ENCODE measurements at places on chromosomes 5 and 9. TPM values are rescaled to one million over a fixed set of nuclear protein-coding genes. Genes with fewer than 3 reads are reported as not detected.

- peak; percentile 16 for DNase-seq
Observed at GRCh38 chr5:163252950-163253349, 184.4 kb upstream of the CCNG1 start.

DNA sequence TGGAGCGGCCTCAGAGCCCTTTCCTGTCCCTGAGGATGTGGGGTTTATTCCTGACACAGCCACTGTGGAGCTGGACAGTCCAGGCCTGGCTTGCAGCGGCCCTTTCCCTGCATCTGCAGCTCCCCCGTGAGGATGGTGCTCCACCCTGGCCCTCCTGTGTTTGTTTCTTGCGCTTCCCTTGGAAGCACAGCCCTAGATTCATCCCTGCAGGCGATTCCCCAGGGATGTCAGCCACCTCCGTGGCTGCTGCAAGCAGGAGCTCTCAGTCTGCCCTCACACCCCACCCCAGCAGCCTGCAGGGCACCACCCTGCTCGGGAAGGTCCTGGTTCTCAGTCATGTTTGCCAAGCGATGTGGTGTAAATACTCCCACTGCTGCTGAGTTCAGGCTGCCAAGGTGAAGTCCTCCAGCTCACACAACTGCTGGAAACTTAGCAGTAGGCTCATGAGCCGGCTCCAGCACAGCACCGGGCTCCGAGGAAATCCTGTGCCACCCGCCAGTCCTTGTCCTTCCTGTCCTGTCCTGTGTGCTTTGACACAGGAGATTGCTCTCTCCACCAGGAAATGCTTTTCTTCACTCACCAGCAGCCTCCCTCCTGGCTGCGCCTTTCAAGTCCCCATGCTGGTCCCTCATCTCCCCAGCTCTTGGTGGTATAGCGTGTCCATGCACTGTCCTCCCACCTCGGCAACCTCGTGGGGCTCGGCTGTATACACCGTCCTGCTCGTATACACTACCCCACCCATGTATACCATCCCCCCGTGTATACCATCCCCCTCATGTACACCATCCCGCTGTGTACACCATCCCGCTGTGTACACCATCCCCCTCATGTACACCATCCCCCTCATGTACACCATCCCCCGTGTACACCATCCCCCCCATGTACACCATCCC is 16.2 kb downstream of the ROPN1L start:
- DNase-seq: peak; percentile 23

GRCh38 chr9:119877306-119877705 is 508.1 kb upstream of the BRINP1 start:
- no peak for DNase-seq

TNFSF15 gene
- 0.08 TPM for total RNA-seq

DNA sequence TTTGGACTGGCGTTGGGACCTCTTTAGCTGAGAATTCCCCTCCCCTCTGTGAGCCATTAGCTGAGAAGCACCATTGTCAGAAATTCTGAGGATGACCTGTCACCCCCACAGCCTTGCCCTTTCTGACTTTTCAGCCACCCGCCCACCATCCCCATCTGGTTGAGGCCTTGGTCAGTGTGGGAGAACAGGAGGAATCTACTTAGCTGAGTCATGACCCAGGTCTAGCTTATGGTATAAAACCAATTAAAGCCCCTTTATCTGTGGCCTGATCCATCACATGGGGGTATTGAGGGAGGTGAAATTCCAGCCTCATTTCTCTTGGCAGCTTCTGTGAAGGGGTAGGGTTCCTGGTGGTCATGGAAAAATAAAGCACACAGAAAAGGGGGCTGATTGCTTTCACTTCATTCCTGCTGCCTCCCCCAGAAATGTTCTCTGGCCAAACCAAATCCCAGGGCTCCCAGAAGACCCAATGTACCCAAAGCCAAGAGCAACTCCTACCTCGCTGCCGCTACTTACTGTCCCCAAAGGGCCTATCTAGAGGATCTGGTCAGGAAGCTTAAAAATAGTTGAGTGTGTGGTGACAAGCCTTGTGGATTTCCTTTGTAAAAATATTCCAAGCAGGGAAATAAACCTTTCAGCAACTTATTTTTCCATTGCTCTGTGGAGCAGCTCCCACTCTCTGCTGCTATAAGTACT is 174.8 kb upstream of the TNC start:
- no peak for DNase-seq

GRCh38 chr5:170693701-170694100 is 89.8 kb upstream of the GABRP start:
- DNase-seq: peak; percentile 34

DNA sequence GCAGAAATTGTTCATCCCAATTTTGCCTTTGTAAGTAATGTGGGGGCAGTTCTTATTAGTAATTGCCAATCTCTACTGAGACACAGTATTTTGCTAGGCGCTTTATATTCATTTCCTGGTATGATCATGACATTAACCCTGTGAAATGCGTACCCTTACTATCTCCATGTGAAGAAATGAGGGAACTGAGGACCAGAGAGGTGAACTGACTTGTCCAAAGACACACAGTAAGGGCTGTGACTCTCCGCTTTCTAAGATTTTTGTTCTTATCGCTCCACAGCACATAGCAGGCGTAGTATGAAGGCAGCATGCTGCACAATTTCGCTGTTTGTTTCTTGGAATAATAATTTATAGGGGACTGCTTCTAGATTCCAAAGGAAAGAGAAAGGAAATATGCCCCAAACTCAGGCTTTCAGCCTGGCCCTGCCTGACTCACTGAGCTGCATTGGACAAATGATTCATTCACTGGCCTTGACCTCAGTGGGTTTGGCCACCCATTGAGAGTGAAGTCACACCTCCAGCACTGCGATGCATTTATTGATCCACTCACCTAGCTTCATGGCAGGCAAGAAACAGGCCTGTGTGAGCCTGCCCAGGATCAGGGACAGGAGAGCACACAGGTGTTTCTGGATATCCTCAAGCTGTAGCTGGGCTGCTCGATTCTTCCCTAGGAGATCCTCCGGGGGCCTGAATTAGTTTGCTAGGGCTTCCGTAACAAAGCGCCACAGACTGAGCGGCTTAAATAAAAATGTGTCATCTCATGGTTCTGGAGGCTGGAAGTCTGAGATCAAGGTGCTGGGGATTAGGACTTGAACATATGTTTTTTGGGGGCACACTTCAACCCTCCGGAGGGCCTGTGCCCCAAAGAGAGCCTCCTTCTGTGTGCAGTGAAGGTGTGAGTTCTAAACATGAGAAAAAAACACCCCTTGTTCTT is 7.2 kb upstream of the DUSP1 start:
- no peak for DNase-seq

DNA sequence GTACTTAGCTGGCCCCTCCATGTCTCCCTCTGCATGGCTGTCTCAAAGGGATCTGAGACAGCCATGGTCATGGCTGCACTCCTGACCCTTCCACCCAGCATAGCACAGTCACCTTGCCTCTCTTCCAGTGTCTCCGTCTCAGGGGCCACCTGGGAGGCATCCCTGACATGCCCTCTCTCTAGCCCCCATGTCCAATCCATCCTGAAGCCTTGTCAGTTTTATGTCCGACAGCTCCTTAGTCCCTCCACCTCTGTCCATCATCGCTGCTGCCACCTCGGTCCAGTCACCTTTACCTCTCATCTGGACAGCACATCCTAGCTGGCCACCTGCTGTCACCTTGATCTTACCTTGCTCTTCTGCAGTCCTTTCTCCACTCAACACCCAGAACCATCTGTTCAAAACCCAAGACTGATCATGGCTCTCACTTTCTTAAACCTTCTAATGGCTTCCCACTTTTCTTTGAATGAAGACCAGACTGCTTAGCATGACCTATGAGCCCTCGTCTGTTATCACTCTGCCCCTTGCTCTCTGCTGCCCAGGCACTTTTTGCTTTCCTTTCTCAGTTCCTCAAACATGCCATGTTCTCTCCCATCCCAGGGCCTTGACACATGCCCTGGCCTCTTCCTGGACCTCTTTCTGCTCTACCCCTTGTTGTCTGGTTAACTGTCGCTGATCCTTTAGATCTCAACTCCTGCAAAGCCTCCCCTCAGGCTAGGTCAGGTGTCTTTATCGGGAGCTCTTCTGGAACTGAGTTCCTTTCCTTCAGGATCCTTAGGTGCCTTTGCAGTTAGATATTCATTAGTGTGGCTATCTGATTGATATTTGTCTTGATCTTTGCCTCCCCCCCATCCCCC is 181.8 kb upstream of the PITX1 start:
- DNase-seq: no peak

ESM1 gene
- not detected for total RNA-seq

- DNase-seq: no peak
Observed at GRCh38 chr5:94366811-94367210, 251.6 kb downstream of the KIAA0825 start.

- no peak for DNase-seq
Observed at GRCh38 chr5:176780176-176781053, 29.9 kb upstream of the UNC5A start.

F2RL1 gene
- total RNA-seq: 27.1 TPM

DNA sequence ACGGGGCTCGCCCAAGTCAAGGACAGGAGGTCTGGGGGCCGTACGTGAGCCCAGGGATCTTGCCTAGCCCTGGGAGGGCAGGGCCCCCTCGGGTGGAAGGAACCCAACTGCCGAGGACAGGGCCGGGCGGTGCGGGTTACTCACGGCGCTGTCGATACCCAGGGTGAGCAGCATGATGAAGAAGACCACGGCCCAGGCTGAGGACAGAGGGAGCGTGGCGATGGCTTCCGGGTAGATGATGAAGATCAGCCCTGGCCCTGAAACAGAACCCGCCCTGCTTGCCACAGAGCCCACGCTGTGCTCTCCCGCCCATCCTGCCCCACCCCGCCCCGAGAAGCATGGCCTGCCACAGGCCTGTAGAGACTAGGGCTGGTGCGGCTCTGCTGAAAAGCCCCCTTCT is 34.1 kb downstream of the SLC6A3 start:
- no peak for DNase-seq

PGM5 gene
- not detected for total RNA-seq

DNA sequence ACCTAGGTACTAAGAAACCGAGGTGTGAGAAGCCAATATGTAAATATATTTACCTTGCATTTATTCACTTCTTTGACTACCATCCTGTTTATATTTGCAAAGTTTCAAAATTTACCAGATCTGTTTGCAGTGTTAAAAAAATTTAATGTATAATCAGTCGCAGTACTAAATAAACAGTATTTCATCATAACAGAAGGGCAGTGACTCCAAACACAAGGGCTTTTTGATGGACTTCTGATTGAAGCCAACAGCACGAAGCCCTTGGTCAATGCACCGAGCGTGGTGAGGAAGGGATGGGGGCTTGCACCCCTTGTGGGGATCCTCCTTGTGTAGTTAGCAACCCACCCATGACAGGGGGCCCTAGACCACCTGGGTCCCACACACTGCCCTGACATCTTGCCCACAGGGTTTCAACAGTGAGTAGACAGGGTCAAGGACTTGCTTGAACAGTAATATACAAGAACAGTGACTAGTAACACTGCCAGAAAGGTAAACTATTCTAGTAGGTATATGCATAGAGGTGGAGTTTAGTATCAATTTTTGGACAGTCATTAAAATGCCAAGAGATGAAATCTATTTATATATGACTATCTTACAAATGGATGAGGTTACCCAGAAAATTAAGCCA is 52.6 kb upstream of the TBC1D9B start:
- DNase-seq: no peak

DNA sequence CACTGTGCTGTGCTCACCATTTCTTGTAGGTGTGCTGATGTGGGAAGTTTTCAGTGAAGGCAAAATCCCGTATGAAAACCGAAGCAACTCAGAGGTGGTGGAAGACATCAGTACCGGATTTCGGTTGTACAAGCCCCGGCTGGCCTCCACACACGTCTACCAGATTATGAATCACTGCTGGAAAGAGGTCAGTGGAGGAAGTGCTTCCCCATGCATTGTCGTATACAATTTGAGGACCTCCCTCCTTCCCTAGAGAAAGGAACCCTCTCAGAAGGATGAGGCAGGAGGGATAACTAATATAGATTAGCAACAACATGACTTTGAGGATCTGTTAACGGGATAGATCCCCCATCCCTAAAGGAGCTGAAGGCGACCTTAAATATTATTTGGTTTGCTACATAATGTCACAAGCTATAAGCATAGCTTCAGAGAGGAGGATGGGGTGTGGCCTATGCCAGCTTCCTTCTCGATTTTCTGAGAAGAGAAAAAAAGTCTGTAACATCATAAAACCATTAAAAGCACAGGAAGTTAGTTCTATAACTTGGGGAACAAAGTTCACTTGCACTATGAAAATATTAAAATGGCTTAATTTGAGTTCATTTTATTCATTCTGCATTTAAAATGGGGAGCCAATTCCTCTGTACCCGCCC is 17.0 kb upstream of the CYFIP2 start:
- no peak for DNase-seq

SPATA31C1 gene
- total RNA-seq: 0.08 TPM

SPINK6 gene
- total RNA-seq: not detected

SLC1A3 gene
- 27.2 TPM for total RNA-seq

ZDHHC11 gene
- total RNA-seq: 21.8 TPM

GRCh38 chr5:54229041-54229780 is 81.2 kb downstream of the ARL15 start:
- peak; percentile 81 for DNase-seq

- peak; percentile 92 for DNase-seq
Observed at GRCh38 chr5:173963867-173964441, 25.0 kb upstream of the C5orf47 start.

SLC6A3 gene
- total RNA-seq: 0.85 TPM

GRCh38 chr5:128673000-128673399 is 135.0 kb upstream of the FBN2 start:
- no peak for DNase-seq

DNA sequence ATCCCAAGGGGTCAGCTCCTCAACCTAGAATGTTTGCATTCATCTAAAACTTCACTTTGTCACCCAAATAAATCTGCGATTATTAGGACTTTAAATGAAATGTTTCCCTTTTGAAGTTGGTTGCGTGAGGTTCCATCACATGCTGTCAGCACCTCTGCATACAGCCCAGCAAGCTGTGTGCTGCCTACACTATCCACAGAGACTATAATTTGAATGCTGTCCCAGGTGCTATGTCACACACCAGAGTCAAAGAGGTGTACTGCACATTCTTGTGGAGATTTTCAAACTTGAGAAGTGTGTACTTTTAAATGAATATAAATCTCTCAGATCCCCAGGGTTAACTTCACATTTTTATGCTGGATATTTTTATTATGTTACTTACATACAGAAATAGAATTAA is 19.3 kb upstream of the CKS2 start:
- DNase-seq: no peak
